Dermis blood vessel endothelial cell (primary cell): ENCODE measurements at places on chromosomes 6 and 20.

- no peak for DNase-seq
These were observed 5.7 kb upstream of the NECAB3 start for GRCh38 chr20:33679758-33680485.

GRCh38 chr6:127205036-127205435, 61.6 kb upstream of the RNF146 start:
- no peak for DNase-seq

DNA sequence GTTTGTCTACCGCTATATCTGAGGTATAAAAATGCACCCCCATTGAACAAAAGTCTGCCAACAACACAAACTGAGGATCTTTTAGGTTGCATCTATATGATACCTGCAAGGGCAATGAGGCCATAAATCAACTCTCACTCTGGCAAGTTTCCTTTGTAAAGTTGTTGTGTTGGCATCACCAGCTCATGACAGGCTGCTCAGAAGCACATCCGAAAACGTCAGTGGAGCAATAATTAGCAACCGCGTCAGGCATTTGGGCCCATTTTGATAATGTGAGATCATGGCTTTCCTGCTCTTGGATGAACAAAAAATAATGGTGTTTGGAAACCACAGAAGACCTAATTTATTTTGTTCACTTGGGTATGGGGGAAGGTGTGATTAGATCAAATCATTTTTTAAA, 12.0 kb upstream of the SLC22A3 start:
- no peak for DNase-seq

- peak; percentile 61 for DNase-seq
These were observed 31.8 kb upstream of the RALGAPA2 start for GRCh38 chr20:20744170-20744725.

DNA sequence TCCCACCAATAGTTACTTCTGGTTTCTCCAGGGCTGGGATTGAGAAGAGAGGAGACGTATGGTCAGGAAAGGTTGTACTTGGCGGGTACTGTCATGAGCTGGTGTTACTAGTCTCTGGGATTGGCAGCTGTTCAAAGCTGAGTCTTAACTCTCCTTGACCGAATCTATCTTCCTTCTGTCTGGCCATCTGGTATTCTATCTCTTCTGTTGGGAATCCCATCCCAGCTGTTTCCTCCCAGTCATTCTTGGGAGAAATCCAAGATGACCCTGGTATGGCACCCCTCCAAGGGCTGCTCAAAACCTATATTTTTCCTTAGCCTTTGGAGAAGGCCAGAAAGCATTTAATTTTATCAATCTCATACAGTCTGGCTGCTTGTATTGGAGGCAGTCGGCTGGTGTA, 287.0 kb upstream of the CHD6 start:
- DNase-seq: no peak

GRCh38 chr6:71028236-71028876, 71.5 kb upstream of the B3GAT2 start:
- DNase-seq: no peak
